Left ventricle myocardium superior (tissue), 1 donor: ENCODE measurements at places on chromosomes 3 and 15. TPM values are rescaled to one million over a fixed set of nuclear protein-coding genes. Genes with fewer than 3 reads are reported as not detected.
A peak's percentile ranks its signal among the peaks of the same experiment; 100 is the strongest.

DNA sequence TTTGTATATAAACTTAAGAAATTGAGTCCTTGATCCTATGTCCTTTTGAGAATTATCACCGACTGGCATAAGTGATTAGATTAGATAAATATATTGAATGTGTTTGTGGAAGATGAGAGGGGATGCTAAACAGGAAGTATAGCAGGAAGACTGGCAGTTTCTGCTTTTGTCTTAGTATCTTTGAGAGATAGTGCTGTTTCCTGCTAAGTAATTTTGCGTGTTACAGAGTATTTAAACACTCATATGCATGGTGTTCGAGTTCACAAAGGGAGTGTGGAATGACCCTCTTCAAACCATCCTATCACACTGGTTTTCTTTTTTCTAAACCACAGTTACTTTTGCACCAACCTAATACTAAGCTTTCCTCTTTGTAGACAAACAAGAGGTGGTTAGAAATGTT, 106.0 kb downstream of the KLHL25 start:
- no peak for DNase-seq

Gene CYP1A2
- not detected for total RNA-seq

GRCh38 chr3:133292296-133292695, 107.6 kb upstream of the BFSP2 start:
- DNase-seq: no peak

DNA sequence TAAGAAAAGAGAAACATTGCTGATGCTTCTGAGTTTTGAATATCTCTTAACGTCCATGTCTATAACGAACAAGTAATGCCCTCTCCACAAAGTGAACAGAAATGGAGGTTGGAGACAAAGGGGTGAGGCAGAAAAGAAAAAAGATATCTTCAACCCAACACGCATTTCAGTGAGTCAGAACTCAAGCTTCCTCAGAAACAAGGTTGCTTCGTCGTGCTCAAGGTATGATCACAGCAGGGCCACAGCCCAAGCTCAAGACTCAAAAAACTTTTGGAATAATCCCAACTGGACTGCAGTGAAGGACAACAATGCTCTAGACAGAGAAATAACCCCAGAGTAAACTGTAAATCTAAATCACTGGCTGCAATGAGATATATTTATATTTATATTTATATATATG, 18.9 kb downstream of the WNT5A start:
- DNase-seq: no peak

- no peak for DNase-seq
Measured at GRCh38 chr3:33798113-33798417, 365 bp upstream of the PDCD6IP start.

- no peak for DNase-seq
Measured at GRCh38 chr3:195546130-195546560, 3.0 kb upstream of the PPP1R2 start.

DNA sequence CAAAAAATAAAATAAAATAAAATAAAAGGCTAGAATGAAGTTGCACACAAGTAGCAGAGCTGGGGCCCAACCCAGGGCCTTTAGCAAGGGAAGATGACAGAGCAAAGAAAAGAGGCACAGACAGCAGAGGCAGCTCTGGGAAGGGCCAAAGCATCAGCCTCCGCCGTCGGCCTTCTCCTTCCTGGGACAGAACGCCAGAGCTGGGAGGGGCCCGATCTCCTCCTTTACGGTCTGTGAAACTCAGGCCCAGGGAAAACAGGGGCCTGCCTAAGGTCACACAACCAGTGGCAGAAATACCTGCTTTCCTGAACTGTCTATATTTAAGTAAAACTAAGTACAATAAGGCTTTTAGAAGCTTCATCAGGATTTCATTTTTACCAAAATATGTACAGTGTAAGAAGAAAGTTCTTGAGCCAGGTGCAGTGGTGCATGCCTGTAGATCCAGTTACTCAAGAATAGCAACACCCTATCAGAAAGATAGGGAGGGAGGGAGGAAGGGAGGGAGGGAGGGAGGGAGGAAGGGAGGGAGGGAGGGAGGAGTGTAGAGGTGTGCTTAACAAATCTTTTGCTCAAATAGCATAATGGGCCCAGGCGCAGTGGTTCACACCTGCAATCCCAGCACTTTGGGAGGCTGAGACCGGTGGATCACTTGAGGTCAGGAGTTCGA, 43.0 kb upstream of the MUC4 start:
- peak; percentile 17 for DNase-seq
